T-helper 9 cell (primary cell): ENCODE measurements at places on chromosomes 1 and 21.

DNA sequence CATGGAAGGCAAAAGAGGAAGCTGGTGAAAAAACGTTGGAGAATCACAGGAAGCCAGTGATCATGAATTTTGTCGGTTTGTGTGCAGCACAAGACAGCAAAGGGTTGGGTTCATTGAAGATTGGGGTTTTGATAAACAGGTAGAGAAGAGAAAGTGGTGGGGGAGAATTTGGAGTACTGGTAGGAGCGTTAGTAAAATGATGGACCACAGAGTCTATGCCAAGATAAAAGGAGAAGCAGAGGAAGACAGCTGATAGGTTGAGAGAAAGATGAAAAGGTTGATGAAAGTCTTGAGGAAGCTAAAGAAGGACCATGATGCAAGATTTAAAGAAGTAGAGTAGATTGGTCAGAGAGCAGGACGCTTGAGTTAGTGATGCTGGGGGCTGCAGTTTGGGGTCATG, 156.8 kb upstream of the POU3F1 start:
- no peak for DNase-seq

GRCh38 chr1:110555807-110556470, 37.0 kb upstream of the KCNA10 start:
- DNase-seq, result no peak

GRCh38 chr1:50710099-50710498, 250.0 kb downstream of the FAF1 start:
- no peak for DNase-seq

GRCh38 chr21:38774586-38775285, 31.0 kb upstream of the ETS2 start:
- DNase-seq, result no peak

DNA sequence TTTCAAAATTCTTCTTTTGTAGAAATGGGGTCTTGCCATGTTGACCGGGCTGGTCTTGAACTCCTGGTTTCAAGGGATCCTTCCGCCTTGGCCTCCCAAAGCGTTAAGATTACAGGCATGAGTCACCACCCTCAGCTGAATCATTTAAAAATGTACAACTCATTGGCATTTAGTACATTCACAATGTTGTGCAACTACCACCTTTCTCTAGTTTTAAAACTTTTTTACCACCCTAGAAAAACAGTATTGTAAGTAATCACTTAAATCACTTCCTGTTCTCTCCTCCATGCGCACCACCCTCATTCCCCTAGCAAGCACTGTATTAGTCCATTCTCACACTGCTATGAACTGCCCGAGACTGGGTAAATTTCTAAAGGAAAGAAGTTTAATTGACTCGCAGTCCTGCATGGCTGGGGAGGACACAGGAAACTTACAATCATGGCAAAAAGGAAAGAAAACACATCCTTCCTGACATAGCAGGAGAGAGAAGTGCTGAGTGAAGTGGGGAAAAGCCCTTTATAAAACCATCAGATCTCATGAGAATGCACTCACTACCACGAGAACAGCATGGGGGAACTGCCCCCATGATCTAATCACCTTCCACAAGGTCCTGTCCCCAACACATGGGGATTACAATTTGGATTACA, 14.4 kb upstream of the THEM5 start:
- no peak for DNase-seq

- DNase-seq, result no peak
Measured at GRCh38 chr1:164843743-164844500, 284.9 kb downstream of the PBX1 start.

- no peak for DNase-seq
Measured at GRCh38 chr21:41755258-41755933, 11.5 kb downstream of the RIPK4 start.

DNA sequence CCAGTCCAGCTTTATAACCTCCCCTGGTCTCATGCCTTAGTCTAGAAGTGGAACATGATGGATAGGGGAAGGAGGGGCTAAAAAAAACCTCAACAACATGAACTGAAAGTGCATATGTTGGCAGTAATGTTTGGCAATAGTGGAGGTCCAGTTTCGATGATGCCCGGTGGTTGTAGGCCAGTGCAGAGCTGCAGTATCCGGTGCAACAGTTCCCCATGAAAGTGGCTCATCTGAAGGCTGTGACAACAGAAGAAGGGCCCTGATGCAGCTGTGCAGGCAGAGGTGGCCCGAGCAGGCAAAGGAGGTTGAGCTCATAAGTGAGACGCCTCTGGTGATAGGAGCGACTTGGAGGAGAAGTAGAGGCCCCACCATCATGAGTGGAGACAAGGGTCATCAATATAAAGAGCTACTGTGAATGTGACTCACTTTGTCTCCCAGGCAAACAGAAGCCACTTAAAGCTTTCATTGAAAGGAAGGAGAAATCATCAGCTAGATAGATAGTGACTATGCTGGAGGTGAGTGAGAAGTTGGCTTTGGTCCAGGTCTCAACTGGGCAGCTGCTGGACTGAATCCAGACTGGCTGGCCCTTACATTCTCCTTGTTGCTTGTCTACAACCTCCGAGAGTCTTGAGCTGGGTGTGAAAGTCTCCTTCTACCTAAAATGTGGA, 10.2 kb upstream of the CREG1 start:
- DNase-seq, result no peak

DNA sequence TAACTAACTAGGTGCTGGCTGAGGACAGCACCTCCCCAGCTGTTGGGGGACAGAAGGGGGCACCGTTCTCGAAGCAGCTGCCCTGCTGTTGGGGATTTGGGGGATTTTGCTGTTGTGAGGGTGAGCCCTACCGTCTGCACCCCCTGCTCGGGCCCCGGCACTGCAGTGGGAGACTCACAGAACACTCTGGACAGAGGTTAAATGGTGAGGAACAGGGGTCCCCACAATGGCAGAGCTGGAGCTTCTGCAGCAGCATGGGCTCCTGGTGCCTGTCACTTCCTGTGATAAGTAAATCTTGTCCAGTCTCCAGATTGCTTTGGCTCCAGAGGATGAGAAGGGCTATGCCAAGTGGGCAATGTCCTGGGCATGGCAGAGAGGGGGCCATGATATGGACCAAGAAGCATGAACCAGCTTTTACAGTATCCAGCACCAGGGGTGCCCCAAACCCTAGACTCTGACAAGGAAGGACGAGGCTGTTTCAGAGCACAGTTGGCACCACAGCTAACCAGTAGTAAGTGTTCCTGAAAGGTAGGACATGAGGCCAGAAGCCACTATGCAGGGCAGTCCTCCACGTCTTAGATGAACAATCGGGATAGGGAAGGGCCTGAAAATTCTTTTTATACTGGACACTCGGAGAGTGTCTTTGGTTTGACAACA, 365.1 kb upstream of the VAMP3 start:
- no peak for DNase-seq

DNA sequence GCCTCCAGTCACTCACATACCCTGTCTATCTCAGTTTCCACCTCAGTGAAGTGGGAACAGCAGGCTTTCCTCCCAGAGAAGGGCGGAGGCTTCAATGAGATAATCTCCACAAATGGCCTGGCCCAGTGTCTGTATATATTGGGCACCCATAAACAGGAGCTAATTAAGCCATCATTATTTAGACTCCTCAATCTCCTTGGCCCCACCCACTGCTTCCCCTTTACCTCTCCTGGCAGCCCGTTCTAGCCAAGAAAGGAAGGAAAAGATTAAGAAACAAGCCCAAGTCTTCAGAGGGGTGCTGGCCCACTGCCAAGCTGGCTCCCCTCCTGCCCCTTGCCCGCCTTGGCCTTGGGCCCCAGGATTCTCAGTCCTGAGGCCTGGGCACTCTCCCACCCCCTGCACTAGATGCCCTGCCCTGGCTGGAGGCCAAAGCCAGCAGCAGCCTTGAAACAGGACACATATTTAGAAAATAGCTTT, 15.9 kb upstream of the EPB41 start:
- no peak for DNase-seq
